A673 (cell line): ENCODE measurements at places on chromosomes 4 and X. TPM values are rescaled to one million over a fixed set of nuclear protein-coding genes. Genes with fewer than 3 reads are reported as not detected.

DNA sequence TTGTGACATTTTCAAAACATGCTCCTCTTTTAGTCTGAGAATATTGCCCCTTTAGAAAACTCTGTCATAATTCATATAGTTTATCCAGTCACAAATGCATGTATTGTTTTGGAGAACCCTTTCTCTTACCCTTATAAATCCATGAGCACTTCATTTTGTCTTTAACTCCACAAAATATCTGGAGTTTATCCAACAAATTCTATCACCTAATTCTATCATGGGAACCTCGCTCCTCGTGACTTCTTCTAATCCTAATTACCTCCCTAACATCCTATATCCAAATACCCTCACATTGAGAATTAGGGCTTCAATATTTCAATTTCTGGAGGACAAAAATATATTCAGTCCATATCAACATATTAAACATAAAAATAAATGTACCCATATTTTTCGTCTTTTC is 1565.9 kb downstream of the ARAP2 start:
- H3K4me3 ChIP-seq, result no peak overlapping the region
- H3K4me1 ChIP-seq, result no peaks in the 10 kb centered on the region
- H3K27me3 ChIP-seq, result no peaks in the 10 kb centered on the region

The CLDN34 gene
- 0.31 TPM in 1 of 2 replicates, not detected in the other for total RNA-seq

DNA sequence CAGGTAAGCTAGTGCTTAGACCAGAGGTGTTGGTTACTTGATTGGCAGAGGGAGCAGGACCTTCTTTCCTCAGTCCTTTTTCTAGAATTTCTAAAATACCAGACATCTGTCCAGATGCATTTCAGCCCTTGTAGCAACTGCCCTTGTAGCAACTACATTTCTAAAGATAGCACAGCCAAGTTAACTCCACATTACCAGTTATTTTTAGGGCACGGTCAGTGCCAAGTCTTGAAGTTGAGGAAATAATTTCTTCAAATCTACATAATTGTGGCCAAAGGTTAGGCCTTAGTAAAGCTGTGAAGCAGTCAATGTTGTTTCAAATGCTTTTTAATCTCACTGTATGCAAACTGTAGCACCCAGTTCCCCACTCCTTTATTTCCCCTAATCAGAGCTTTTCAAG is 62.9 kb downstream of the MID1IP1 start:
- H3K36me3 ChIP-seq, result no peaks in the 10 kb centered on the region
- no peaks in the 10 kb centered on the region for H3K4me1 ChIP-seq
- no peak overlapping the region for H3K4me3 ChIP-seq
- H3K27ac ChIP-seq, result no peak overlapping the region

GRCh38 chr4:27524224-27524623 is 663.6 kb downstream of the STIM2 start:
- no peak overlapping the region for H3K4me3 ChIP-seq
- no peaks in the 10 kb centered on the region for H3K4me1 ChIP-seq
- H3K27ac ChIP-seq, result no peak overlapping the region
- H3K27me3 ChIP-seq, result no peaks in the 10 kb centered on the region
- H3K36me3 ChIP-seq, result no peaks in the 10 kb centered on the region

The WDR17 gene
- total RNA-seq, result 6.9 and 8.1 TPM in 2 replicates

The ZMYM3 gene
- 47.6 and 52.7 TPM in 2 replicates for total RNA-seq

The CXCL9 gene
- not detected in 2 replicates for total RNA-seq

DNA sequence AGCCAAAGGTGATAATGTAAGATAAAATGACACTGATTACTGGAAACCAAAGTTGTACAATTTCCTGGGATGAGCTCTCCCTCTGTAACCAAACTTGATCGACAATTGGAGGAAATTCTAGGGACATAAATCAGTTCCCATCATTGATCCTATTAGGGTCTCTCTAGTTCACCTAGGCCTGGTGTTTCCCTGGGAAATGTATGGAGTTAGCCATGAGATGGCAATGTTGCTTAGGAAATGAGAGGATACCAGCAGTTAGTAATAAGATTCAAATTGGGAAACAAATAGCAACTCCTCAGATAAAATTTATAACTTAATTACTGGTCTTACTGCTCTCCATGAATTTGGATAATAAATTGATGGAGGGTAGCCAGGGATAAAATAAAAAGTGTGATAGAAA is 52.2 kb downstream of the SPATA18 start:
- H3K4me1 ChIP-seq, result peaks cover 18% of the 10 kb centered on the region
- no peaks in the 10 kb centered on the region for H3K36me3 ChIP-seq
- H3K27ac ChIP-seq, result no peak overlapping the region
- H3K27me3 ChIP-seq, result no peaks in the 10 kb centered on the region

The CYBB gene
- total RNA-seq, result 0.22 TPM in 1 of 2 replicates, not detected in the other

The XAGE3 gene
- not detected in 2 replicates for total RNA-seq

DNA sequence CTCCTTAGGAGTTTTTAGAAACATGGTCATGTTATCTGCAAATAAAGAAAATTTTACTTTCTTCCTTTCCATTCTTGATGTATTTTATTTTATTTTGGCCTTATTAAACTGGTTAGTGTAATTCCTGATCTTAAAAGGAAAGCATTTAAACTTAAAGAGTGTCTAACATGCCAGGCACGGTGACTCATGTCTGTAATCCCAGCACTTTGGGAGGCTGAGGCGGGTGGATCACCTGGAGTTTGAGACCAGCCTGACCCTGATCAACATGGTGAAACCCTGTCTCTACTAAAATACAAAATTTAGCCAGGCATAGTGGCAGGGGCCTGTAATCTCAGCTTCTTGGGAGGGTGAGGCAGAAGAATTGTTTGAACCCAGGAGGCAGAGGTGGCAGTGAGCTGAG is 281.3 kb downstream of the PTTG2 start:
- H3K27ac ChIP-seq, result no peak overlapping the region
- no peak for DNase-seq
- H3K4me3 ChIP-seq, result no peak overlapping the region
- H3K27me3 ChIP-seq, result no peaks in the 10 kb centered on the region
- H3K36me3 ChIP-seq, result no peaks in the 10 kb centered on the region

The CD40LG gene
- total RNA-seq, result not detected in 2 replicates

GRCh38 chr4:147658501-147658900 is 25.5 kb downstream of the PRMT9 start:
- DNase-seq, result no peak
- H3K4me1 ChIP-seq, result no peaks in the 10 kb centered on the region
- no peak overlapping the region for H3K4me3 ChIP-seq
- H3K27ac ChIP-seq, result no peak overlapping the region
- H3K27me3 ChIP-seq, result no peaks in the 10 kb centered on the region

DNA sequence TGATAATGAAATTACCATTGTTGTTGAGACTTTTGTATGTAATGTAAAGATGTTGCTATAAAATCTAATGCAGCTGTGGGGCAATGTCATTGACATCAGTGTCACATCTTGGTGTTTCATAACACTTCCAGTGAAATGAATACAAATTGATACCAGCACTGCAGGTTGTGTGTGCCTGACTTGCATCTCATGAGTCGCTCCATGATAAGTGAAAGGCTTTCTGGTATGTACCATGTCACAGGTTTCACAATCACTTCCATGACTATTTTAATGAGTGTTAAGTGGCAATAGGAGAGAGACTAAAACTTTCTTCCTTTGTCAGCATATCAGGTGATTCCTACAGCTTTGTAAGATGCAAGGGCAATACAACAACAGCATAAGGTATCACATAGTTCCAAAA is 94.4 kb downstream of the ABCB7 start:
- H3K27ac ChIP-seq, result no peak overlapping the region
- no peak overlapping the region for H3K4me3 ChIP-seq
- H3K4me1 ChIP-seq, result no peaks in the 10 kb centered on the region
- no peaks in the 10 kb centered on the region for H3K27me3 ChIP-seq
- DNase-seq, result no peak

The RAB9B gene
- 0.61 and 0.67 TPM in 2 replicates for total RNA-seq

The NRK gene
- not detected in 2 replicates for total RNA-seq

- H3K27me3 ChIP-seq, result no peaks in the 10 kb centered on the region
- H3K36me3 ChIP-seq, result no peaks in the 10 kb centered on the region
- no peak overlapping the region for H3K27ac ChIP-seq
- H3K4me1 ChIP-seq, result no peaks in the 10 kb centered on the region
- no peak overlapping the region for H3K4me3 ChIP-seq
Measured at GRCh38 chrX:71321731-71322130, 20.2 kb downstream of the ITGB1BP2 start.

The LRCH2 gene
- total RNA-seq, result 4.2 and 4.8 TPM in 2 replicates

The KCND1 gene
- total RNA-seq, result 3.6 and 4.3 TPM in 2 replicates

The GAGE2A gene
- not detected in 2 replicates for total RNA-seq

DNA sequence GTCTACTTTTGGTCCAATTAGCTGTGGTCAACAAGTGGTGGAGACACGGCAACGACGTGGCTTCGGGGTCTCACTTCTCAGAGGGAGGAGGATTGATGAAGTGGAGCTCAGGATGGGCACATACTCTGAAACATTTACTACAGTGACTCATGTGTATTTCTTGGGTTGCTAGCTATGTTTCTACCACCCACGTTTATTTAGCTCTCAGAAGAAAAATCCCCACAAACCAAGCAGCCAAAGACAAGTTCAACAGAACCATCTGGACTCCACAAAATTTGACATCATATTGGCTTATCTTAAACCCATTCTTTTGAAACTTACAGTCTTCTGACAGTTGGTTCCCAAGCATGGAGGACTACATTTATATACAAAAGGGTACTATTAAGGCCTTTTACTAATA is 158.0 kb downstream of the CBLL2 start:
- H3K4me3 ChIP-seq, result no peak overlapping the region
- H3K4me1 ChIP-seq, result no peaks in the 10 kb centered on the region

GRCh38 chrX:49257846-49258748 is 6.4 kb downstream of the FOXP3 start:
- no peaks in the 10 kb centered on the region for H3K4me1 ChIP-seq
- H3K4me3 ChIP-seq, result no peak overlapping the region
- no peaks in the 10 kb centered on the region for H3K27me3 ChIP-seq
- no peaks in the 10 kb centered on the region for H3K36me3 ChIP-seq

GRCh38 chr4:76689145-76689817 is 208.7 kb downstream of the SOWAHB start:
- peak overlapping the region; percentile 59 for H3K27ac ChIP-seq
- DNase-seq, result peak; percentile 31

DNA sequence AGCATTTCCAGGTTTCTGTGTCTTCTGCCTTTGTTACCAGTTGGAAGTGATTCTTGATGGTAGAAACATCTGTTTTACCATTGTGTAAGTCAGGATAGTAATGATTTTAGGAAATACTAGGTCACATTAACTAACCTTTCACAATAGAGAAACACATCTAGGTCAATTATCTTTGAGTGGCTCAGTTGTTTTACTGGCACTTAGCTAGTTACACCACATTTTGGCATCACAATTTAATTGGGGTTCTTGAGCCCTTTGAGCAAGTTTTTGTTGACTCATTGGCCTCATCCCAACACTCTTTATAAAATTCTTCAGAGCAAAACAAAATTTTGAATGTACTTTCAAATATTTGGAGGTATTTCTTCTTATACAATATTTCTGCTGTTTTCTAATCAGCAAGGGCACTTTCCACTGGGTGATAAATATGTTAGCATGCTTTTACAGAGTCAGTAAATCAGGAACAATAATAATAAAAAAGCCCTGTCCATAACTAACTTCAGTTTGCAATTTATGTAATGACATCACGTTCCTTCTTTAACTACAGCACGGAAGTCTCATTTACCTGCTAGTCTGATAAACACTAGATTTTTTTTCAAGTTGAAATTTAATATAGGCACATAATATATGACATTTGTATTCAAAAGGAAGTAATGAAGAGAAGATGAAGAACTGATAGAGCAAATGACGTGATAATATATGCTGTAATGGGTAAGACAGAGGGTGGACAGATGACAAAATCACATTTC is 64.8 kb upstream of the GK2 start:
- no peak overlapping the region for H3K27ac ChIP-seq
- H3K27me3 ChIP-seq, result no peaks in the 10 kb centered on the region
- H3K4me1 ChIP-seq, result no peaks in the 10 kb centered on the region
- H3K4me3 ChIP-seq, result no peak overlapping the region
- no peak for DNase-seq

The SFRP2 gene
- total RNA-seq, result 1.4 and 1.9 TPM in 2 replicates

DNA sequence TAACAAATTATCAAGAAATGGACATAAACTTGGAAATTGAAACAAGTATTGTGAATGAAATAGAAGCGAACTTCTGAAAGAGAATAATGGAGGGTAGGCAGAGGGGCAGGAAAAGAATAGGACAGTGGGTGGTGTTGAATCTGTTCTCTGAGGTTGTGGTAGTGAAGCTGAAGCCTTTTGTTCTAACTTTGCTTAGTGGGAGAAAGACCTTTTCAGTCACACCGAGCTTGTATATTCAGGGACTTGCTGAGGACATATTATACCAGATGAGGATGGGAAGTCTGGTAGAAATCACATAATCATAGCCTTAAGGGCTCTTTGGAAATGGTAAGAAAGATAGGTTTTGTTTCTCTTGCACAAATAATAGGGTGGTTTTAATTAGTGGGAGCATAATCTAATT is 115.4 kb upstream of the NDST4 start:
- no peaks in the 10 kb centered on the region for H3K36me3 ChIP-seq
- H3K4me3 ChIP-seq, result no peak overlapping the region
- DNase-seq, result no peak
- no peaks in the 10 kb centered on the region for H3K27me3 ChIP-seq

GRCh38 chrX:22665818-22666217 is 333.9 kb upstream of the DDX53 start:
- no peaks in the 10 kb centered on the region for H3K27me3 ChIP-seq
- H3K4me3 ChIP-seq, result no peak overlapping the region
- no peak for DNase-seq
- peaks cover 7% of the 10 kb centered on the region for H3K4me1 ChIP-seq
- no peaks in the 10 kb centered on the region for H3K36me3 ChIP-seq

DNA sequence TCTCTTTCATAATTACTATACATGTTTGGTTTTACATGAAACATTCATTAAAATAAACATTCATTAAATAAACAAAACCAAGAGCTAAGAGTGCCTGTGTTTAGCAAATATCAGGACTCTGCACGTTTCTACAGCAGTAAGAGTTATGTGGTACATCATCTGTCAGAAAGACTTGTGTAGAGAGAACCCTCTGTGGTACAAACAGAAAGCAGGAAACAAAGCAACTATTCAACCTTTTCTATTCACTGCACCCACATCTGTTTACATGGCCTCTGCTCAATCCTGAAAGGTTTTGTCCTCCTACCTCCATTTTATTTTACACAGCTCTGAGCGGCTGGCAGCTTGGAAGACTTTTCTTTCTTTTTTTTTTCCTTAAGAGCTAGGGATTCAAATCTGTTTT is 90.7 kb upstream of the PCDH18 start:
- no peaks in the 10 kb centered on the region for H3K36me3 ChIP-seq
- H3K4me3 ChIP-seq, result no peak overlapping the region
- no peaks in the 10 kb centered on the region for H3K4me1 ChIP-seq
- no peak for DNase-seq

DNA sequence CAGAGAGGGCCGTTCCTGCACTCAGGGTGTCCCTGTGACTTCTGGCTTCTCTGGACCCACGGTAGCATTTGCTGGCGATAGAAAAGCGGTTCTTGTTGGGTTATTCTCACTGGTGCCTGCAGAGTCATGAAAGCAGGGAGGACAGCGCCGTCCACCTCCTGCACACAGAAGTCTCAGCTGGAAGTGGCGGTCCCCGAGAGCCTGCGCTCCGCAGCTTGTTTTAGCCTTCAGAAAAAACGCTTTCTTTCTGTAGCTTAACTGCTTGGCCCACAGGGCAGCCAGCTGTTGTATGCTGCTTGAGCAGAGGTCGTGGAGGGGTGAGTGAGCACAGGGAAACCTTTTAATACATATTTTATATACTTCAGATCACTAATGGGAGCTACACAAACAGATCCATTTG is 400.7 kb upstream of the FAT1 start:
- H3K27ac ChIP-seq, result no peak overlapping the region
- peaks cover 44% of the 10 kb centered on the region for H3K27me3 ChIP-seq
- H3K36me3 ChIP-seq, result no peaks in the 10 kb centered on the region
- no peak for DNase-seq
- no peaks in the 10 kb centered on the region for H3K4me1 ChIP-seq
- H3K4me3 ChIP-seq, result no peak overlapping the region
